ENCODE measurements at places on chromosomes 2 and 18. TPM values are rescaled to one million over a fixed set of nuclear protein-coding genes. Genes with fewer than 3 reads are reported as not detected.
A peak's percentile ranks its signal among the peaks of the same experiment; 100 is the strongest.

The RAB6C gene
- polyA plus RNA-seq = 0.48 TPM

The TUBA3E gene
- not detected for polyA plus RNA-seq

GRCh38 chr18:66603941-66604627 lies at the start of gene CDH19:
CDH19 (minus strand) TSS chr18:66604090; CDS start chr18:66572204, 31,886 bp downstream.
- no peak for DNase-seq

DNA sequence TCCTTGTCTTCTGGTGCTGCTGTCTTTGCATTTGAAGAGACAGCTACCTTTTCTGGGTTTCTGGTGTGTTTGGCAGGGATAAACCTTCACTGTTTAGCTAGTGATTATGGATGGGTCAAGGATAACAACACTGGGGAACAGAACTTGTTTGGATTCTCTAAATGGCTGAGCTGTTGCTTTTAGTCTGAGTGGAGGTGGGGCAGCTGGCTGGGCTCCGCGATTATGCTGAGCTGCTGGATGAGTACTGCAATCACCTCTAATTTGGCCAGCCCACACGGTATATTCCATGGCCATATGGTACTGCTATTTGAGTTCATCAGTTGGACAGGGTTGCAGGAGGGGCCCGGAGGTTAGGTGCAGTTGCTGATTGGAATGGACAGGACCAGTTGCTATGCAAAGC lies 361.6 kb upstream of the TFPI start:
- no peak for DNase-seq

GRCh38 chr2:74391580-74392448 lies 11.7 kb upstream of the DCTN1 start:
- peak; percentile 94 for DNase-seq

DNA sequence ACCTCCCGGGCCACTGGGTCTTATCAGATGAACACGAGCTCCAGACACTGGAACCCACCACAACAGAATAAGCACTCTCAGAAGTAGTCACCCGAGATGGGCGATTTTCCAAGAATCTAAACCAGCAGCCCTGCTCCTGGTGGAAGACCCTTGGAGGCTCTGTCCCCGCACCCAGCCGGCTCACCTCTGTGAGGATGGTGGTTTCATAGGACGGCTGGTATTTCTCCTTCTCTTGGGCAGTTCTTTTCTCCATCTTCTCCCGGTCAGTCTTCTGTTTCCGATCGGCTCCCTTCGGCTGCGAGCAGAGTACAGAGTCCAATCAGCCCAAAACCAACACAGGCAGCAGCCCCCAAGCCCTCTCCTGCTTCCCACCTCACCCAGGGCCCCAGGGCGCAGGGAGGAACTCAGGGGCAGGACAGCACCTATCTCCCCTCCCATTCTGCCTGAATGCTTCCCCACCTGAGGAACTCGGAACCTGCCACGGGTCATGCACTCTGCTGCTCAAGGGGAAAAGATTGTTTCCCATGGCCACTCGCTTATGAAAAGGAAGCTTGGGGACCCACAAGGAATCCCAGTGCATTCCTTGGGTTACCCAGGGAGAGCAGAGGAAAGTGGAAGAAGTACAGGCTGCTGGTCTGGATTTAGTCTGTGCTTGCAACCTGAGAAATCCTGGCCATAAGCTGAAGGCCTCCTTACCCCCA lies 42.7 kb downstream of the TFCP2L1 start:
- DNase-seq = no peak

GRCh38 chr18:12744103-12744502 lies 41.3 kb downstream of the PSMG2 start:
- peak; percentile 18 for DNase-seq
